ENCODE measurements at places on chromosomes 1 and 21. TPM values are rescaled to one million over a fixed set of nuclear protein-coding genes. Genes with fewer than 3 reads are reported as not detected.

The FAM151A gene
- total RNA-seq, result 0.26 TPM

The AK4 gene
- total RNA-seq, result 31.8 TPM

The CCDC30 gene
- 0.74 TPM for total RNA-seq

The C1orf87 gene
- not detected for total RNA-seq

Data from A549 treated with AZD2906 at 1 μM for 4 hours (cell line).